ENCODE measurements at places on chromosomes 2 and 18.

GRCh38 chr2:60152226-60152833 lies 401.1 kb downstream of the BCL11A start:
- peak; percentile 39 for DNase-seq

GRCh38 chr2:45212953-45213635 lies 203.8 kb upstream of the SIX2 start:
- DNase-seq = no peak

GRCh38 chr2:2664989-2665833 lies 334.1 kb upstream of the MYT1L start:
- DNase-seq = no peak

DNA sequence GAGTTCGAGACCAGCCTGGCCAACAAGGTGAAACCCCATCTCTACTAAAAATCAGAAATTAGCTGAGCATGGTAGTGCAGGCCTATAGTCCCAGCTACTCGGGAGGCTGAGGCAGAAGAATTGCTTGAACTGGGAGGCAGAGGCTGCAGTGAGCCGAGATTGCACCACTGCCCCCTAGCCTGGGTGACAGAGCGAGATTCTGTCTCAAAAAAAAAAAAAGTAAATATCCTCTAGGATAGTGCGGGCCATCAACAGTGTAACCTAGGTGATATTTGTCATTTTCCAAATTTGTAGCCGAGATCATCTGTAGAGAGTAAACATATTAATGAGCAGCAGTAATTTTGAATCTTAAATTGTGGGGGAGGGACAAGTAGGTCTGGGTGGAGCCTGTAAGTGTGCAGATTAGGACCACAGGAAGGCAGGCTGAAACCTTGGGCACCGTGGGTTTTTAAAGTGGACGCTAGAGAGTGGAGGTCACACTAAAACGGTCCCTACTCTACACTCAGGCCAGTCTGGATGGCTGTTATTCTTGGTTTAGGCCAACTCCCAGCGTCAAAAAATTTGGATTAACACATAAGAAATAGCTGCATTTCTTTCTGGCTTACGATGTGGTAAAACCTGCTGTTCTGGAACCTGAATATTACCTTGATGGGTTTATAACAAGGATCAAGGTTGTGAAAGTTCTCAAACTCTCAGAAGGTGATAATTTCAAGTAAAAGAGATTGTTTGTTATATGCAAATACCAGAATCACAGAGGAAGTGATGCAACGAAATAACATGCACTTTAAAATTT lies 22.7 kb upstream of the TET3 start:
- no peak for DNase-seq

- no peak for DNase-seq
Measured at GRCh38 chr2:102387763-102388546, 32.4 kb downstream of the IL18R1 start.

GRCh38 chr2:164554487-164554886 lies 66.8 kb downstream of the GRB14 start:
- DNase-seq = no peak

GRCh38 chr2:184906160-184906559 lies 307.8 kb downstream of the ZNF804A start:
- no peak for DNase-seq

Data from bone marrow (tissue), 2 donors.